ENCODE measurements at places on chromosomes 13 and 19. TPM values are rescaled to one million over a fixed set of nuclear protein-coding genes. Genes with fewer than 3 reads are reported as not detected.

DNA sequence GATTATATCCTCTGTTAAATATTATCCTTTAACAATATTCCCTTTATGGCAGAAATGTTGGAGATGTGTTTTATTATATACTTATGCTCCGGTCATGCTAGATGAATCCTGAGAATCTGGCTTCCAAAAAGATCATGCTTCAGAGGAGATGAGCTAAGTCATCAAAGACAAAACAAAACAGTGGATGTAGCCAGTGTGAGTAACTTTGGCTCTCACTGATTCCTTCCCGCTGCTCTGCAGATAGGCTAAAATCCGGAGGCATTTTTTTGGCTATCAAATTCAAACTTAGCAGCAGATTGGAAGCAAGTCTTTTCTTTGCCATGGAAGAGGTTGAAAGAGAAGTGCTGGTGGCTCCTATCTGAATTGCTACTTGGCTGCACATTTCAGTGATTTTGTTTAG, 295.9 kb downstream of the GPC6 start:
- no peak for DNase-seq
- H3K27ac ChIP-seq: no peak overlapping the region
- H3K27me3 ChIP-seq: no peaks in the 10 kb centered on the region
- no peak overlapping the region for H3K4me3 ChIP-seq
- H3K36me3 ChIP-seq: no peaks in the 10 kb centered on the region
- H3K4me1 ChIP-seq: no peaks in the 10 kb centered on the region

DNA sequence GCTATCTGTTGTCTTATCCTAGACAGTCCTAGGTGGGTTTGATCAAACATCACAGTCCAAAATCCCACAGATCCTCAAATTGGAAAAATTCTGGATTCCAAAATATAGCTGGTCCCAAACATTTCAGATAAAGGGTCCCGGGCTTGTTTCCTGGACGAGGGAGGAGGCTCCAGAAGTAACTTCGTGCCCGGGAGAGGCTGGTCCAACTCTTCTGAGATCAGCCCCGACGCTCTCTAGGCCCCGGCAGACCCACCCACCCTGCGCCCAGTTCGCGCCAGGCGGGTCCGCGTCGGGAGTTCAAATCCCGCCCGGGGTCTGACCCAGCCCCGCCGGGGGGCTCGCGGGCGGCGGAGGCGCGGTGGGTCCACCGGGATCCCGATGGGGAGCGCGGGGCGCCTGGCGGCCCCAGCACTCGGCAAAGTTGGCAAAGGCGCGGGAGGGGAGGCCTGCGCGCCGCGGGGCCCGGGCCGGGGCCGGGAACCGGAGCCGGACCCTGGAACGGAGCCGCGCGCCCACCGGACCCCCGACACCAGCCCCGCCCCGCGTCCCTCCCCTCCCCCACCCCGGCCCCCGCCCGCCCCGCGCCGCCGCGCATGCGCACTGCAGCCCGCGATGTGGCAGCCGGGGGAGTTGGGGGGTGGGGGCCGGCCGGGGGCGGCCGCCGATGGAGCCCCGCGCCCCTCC, 513 bp downstream of the MIER2 start:
- peaks cover 22% of the 10 kb centered on the region for H3K4me1 ChIP-seq
- peak overlapping the region; percentile 80 for H3K27ac ChIP-seq
- H3K36me3 ChIP-seq: no peaks in the 10 kb centered on the region
- peak overlapping the region; percentile 99 for H3K4me3 ChIP-seq
- DNase-seq: peak; percentile 64

DNA sequence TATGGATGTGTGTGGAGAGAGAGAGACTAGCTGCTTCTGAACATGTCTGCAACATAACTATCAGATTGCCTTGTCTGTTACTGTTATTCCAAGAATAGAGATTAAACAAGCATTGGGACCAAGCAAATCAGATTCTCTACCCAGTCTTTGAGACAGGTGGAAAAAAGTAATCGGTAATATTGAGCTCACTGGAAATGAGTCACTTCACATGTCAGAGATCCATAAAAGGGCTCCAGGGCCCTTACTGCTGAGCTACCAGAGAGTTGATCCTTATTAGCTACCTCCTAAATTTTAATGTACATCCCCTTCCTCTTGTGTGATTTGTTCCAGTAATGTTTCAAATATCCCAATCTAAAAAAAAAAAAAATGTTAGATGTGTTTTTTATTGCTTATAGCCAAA, 2118.0 kb downstream of the PCDH9 start:
- no peaks in the 10 kb centered on the region for H3K4me1 ChIP-seq
- H3K4me3 ChIP-seq: no peak overlapping the region
- no peak for DNase-seq
- no peaks in the 10 kb centered on the region for H3K27me3 ChIP-seq

GRCh38 chr13:71721104-71721503, 145.9 kb downstream of the DACH1 start:
- DNase-seq: no peak
- H3K27ac ChIP-seq: no peak overlapping the region
- no peaks in the 10 kb centered on the region for H3K36me3 ChIP-seq
- no peaks in the 10 kb centered on the region for H3K27me3 ChIP-seq

DNA sequence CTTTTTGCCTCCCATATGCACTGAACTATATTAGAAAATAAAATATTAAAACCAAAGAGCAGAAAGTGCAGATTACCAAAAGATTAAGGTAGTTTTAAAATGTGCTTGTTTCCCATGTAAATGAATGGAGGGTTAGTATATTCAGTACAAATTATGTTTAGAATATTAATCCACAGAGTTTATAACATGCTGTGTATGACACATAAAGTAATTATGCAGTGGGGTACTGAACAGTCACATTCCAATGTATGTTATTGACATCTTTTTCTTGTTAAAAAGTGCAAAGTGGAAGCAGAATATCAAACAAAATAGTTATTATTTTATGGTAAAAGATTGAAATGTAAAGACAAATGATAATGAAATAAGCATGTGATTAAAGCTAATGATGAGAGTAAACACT, 79.3 kb downstream of the GPC6 start:
- H3K4me3 ChIP-seq: no peak overlapping the region
- no peaks in the 10 kb centered on the region for H3K27me3 ChIP-seq
- H3K36me3 ChIP-seq: no peaks in the 10 kb centered on the region
- H3K4me1 ChIP-seq: no peaks in the 10 kb centered on the region
- DNase-seq: no peak

GRCh38 chr19:38304866-38305429, 897 bp downstream of the C19orf33 start:
- H3K27ac ChIP-seq: peak overlapping the region; percentile 100
- no peaks in the 10 kb centered on the region for H3K27me3 ChIP-seq
- H3K4me1 ChIP-seq: peaks cover 21% of the 10 kb centered on the region
- H3K4me3 ChIP-seq: peak overlapping the region; percentile 39
- H3K36me3 ChIP-seq: no peaks in the 10 kb centered on the region
- peak; percentile 95 for DNase-seq

DNA sequence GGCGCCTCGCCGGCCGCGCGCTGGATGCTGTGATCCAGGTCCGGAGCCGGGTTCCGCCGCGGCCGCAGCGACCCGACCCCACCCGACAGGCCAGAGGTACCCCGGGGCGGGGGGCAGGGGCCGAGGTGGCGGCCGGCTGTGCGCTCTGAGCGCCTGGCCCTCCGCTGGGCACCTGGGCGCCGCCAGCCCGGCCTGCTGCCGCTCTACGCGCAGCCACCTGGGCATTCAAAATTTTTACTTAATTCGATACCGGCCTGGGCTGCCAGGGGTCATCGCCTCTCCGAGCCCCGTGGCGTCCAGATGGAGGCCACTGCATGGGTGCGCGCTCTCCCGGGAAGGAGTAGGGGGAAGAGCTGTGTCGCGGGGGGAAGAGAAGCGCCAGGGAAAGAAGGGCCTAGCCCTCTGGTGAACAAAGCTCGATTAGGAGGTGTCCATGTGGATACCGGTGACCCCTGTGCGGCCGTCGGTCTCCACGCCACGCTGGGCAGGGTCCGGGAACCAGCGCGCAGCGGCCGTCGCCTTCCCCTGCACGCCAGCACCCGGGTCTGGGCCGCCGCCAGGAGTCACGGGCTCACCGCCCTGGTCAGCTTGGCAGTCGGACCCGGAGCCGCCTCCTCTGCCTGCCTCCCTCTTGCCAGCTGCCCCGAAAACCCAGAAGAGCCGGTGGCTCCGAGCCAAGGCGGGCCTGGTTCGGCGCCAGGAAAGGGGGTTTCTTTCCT, 666 bp downstream of the BIVM start:
- peaks cover 7% of the 10 kb centered on the region for H3K4me1 ChIP-seq
- H3K27me3 ChIP-seq: no peaks in the 10 kb centered on the region
- peak overlapping the region; percentile 65 for H3K4me3 ChIP-seq

DNA sequence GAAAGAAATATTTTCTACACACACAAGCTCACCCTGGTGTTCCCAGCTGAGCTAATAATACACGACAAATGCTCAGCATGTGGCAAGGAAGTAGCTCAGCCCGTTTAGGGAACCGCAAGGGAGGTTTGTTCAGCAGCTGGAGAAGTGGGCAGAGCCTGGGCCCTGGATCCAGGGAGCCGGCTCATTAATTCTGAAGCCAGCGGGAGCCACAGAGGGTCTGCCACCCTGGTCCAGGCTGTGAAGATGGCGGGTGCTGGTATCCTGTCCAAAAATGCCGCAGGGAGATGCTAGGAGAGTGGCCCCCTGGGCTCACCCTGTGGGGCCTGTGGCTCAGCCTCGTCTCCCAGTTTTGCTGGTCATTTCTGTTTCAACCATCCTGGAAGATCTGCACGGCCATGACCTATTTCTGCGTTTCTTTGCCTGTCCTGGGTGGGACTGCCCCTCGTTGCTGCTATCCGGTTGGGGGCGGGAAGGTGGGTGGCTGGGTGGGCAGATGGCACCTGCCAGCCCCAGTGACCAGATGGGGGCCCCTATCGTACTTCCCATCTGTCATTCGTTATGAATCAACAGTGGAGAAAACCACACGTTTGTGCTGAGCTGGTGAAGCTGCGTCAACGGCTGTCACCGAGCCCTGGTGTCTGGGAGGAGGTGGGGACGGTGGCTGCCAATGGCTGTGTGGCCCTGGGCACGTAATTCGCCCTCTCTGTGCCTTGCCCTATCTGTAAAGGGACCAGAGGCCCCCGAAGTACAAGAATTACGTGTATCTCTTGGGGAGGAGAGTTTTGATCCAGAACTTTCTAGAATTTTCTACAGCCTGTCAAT, 2.7 kb upstream of the GNA15 start:
- H3K36me3 ChIP-seq: no peaks in the 10 kb centered on the region
- DNase-seq: no peak
- no peaks in the 10 kb centered on the region for H3K27me3 ChIP-seq
- H3K4me3 ChIP-seq: no peak overlapping the region
- no peak overlapping the region for H3K27ac ChIP-seq

GRCh38 chr13:59211606-59212005, 952.1 kb downstream of the DIAPH3 start:
- no peak overlapping the region for H3K27ac ChIP-seq
- peaks cover 18% of the 10 kb centered on the region for H3K4me1 ChIP-seq
- no peaks in the 10 kb centered on the region for H3K36me3 ChIP-seq

GRCh38 chr13:72571191-72571590, 156.2 kb downstream of the MZT1 start:
- H3K27me3 ChIP-seq: no peaks in the 10 kb centered on the region
- no peak overlapping the region for H3K27ac ChIP-seq
- H3K4me1 ChIP-seq: no peaks in the 10 kb centered on the region

DNA sequence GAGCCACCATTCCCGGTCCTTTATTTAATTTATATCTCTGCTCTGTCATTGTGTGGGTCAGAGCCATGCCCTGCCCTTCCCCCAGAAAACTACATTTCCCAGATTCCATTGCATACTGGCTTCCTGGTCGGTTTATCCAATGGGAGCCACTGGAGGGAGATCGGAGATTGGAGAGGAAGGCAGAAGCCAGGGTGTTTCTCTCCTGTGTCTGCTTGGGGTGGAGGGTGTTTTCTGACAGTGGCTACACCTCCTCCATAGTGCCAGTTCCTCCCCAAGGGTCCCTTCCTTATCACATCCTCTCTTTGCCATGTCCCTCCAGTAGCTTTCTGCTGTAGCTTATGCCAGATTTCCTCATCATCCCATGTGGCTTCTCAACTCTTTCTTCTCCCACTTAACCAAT, 19.0 kb downstream of the OLFM2 start:
- H3K27ac ChIP-seq: no peak overlapping the region
- peaks cover 17% of the 10 kb centered on the region for H3K27me3 ChIP-seq
- peaks cover 6% of the 10 kb centered on the region for H3K4me1 ChIP-seq
- H3K4me3 ChIP-seq: no peak overlapping the region
- H3K36me3 ChIP-seq: no peaks in the 10 kb centered on the region

GRCh38 chr19:40594657-40595091, 6.5 kb upstream of the LTBP4 start:
- H3K4me3 ChIP-seq: no peak overlapping the region
- H3K4me1 ChIP-seq: peaks cover 2% of the 10 kb centered on the region
- no peaks in the 10 kb centered on the region for H3K36me3 ChIP-seq
- no peak overlapping the region for H3K27ac ChIP-seq

GRCh38 chr19:55345818-55346724, 6.4 kb downstream of the KMT5C start:
- peaks cover 3% of the 10 kb centered on the region for H3K27me3 ChIP-seq
- no peak overlapping the region for H3K27ac ChIP-seq
- H3K4me1 ChIP-seq: no peaks in the 10 kb centered on the region
- H3K4me3 ChIP-seq: no peak overlapping the region

DNA sequence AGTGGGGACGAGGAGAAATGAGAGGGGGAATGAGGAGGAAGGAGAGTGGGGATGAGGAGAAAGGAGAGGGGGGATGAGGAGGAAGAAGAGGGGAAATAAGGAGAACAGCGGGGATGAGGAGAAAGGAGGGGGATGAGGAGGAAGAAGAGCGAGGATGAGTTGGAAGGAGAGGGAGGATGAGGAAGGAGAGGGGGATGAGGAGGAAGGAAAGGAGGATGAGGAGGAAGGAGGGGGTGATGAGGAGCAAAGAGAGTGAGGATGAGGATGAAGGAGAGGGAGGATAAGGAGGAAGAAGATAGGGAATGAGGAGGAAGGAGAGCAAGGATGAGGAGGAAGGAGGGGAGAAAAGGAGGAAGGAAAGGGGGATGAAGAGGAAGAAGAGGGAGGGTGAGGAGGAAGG, 14.0 kb upstream of the VSTM2B start:
- no peak overlapping the region for H3K4me3 ChIP-seq
- no peaks in the 10 kb centered on the region for H3K4me1 ChIP-seq
- no peaks in the 10 kb centered on the region for H3K36me3 ChIP-seq
- no peaks in the 10 kb centered on the region for H3K27me3 ChIP-seq
- H3K27ac ChIP-seq: no peak overlapping the region

DNA sequence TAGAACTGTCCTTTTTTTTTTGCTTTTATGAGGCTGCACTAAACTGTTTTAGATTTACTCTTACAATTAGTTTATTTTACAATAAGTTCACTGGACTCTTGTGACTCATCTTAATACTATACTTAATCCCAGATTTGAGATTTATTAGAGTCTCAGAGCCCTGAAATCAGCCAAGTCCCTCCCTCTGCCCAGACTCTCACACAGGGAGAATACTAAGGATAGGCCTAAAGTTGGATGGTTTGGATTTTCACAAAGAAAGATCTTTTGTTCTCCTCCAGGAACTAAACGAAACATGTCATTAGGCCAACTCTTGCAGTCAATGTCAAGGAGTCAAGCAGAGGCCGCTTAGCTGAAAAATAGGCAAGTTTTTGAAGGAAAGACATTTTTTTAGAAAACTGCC, 42.7 kb upstream of the MIR17HG start:
- H3K27me3 ChIP-seq: no peaks in the 10 kb centered on the region
- H3K4me3 ChIP-seq: no peak overlapping the region
- DNase-seq: no peak
- no peaks in the 10 kb centered on the region for H3K4me1 ChIP-seq

B3GNT8 gene
- total RNA-seq: 9.2 TPM

CEACAM20 gene
- 1.5 TPM for total RNA-seq

LHB gene
- not detected for total RNA-seq

UNC13A gene
- total RNA-seq: 0.08 TPM

ANKRD24 gene
- total RNA-seq: 3.4 TPM

LILRA1 gene
- not detected for total RNA-seq

AKAP8 gene
- total RNA-seq: 20.0 TPM

SIAH3 gene
- total RNA-seq: 0.04 TPM

ADPRHL1 gene
- 1.1 TPM for total RNA-seq

PRX gene
- 1.9 TPM for total RNA-seq

ZNF709 gene
- total RNA-seq: 4.0 TPM

CRB3 gene
- total RNA-seq: 71.4 TPM

ZNF155 gene
- total RNA-seq: 7.2 TPM

SEMA6B gene
- 2.9 TPM for total RNA-seq

ZNF420 gene
- total RNA-seq: 14.8 TPM

LAIR2 gene
- total RNA-seq: not detected

Data from hepatocyte (in vitro differentiated cells).